ENCODE measurements at places on chromosomes 1 and 21. TPM values are rescaled to one million over a fixed set of nuclear protein-coding genes. Genes with fewer than 3 reads are reported as not detected.

Gene RSRP1
- 133 TPM for total RNA-seq

Gene CCDC185
- not detected for total RNA-seq

Gene LCA5L
- total RNA-seq: 0.86 TPM

Gene OR2W3
- total RNA-seq: 0.32 TPM

Gene ADGRL4
- total RNA-seq: 0.07 TPM

DNA sequence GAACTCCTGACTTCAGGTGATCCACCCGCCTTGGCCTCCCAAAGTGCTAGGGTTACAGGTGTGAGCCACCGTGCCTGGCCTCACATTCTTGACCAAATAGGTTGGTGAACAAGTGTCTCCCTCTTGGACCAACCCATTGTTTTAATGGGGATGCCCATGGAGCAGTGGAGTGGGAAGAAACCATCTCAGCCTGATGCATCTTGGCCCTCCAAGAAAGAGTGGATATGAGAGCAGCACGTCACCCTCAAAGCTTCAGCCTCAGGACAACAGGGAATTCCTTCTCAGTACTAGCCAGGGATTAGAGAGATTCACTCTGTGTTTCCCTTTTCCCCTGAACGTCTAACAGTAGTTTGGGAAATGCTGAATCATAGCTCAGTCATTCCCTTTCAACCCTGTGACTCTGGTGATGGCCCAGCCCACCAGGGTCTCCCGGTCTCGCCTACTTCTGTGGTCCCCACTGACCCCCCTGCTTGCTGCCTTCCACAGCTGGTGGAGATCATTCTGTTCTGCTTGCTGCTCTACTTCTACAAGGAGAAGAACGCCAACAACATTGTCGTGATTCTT is 37.4 kb downstream of the NIPAL3 start:
- H3K4me3 ChIP-seq: no peak overlapping the region
- peaks cover 21% of the 10 kb centered on the region for H3K36me3 ChIP-seq
- no peak overlapping the region for H3K27ac ChIP-seq
- peaks cover 31% of the 10 kb centered on the region for H3K4me1 ChIP-seq
- no peak for DNase-seq

GRCh38 chr1:18283601-18284385 is 176.2 kb downstream of the IGSF21 start:
- DNase-seq: no peak
- H3K4me3 ChIP-seq: no peak overlapping the region
- no peaks in the 10 kb centered on the region for H3K4me1 ChIP-seq
- no peak overlapping the region for H3K27ac ChIP-seq
- H3K36me3 ChIP-seq: no peaks in the 10 kb centered on the region
- peaks cover 66% of the 10 kb centered on the region for H3K27me3 ChIP-seq

DNA sequence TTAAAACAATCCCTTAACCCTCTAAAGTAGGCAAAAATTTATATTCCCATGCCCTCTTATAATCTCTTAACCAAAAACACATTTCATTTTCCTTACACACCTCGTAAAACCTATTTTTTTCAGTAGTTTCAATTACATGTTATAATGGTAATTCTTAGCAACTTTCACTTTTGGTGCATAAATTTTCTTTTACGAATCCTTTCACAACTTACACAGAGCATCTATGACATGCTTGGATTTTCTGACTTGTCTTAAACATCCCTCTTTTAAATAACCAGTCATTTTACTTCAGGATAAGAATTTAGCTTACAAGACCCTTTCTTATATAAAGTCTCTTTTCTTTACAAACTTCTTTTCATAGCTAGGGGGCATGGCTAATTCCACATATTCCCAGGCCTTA is 8.9 kb upstream of the MRPL55 start:
- no peaks in the 10 kb centered on the region for H3K4me1 ChIP-seq
- no peak overlapping the region for H3K27ac ChIP-seq
- no peak for DNase-seq
- H3K4me3 ChIP-seq: no peak overlapping the region
- H3K27me3 ChIP-seq: peaks cover 6% of the 10 kb centered on the region

DNA sequence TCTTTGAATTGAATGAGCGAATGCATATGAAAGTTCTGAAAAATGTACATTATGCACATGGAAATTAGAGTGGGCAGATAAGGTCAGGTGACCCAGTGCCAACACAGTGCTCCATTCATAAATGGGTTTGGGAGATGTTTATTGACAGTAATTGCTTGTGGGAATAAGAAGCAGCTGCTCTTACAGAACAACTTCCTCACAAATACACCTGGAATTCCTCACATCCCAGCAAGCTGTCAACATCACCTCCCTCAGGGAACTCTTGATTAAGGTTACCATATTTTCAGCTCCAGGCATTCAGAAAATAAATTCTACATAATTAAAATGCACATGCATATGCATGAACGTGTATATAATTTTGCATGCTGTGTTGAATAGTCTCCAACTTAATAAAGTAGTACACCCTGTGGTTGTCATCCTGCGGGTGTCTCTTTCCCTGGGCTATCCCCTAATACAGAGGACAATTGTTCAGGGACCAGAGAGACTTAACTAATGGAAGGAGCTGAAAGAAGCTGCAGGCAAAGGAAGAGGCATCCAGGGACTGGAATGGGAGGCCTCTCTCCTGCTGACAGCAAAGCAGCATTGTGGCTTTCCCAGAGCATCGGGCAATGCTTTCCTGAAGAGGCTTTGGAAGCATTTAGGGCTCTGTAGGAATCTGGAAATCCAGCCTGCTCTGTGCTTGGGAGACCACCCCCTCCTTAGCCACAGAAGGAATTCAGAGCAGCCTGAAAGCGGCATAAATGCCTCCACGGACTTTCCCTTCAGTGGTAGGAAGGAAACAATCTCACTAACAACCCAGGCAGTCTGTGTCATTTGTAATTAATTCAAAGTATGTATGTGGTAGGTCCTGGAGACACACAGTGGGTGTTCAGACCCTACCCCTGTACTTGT is 55.2 kb upstream of the GNG12 start:
- H3K4me3 ChIP-seq: no peak overlapping the region
- H3K27me3 ChIP-seq: no peaks in the 10 kb centered on the region
- H3K27ac ChIP-seq: peak overlapping the region; percentile 36

- no peak overlapping the region for H3K27ac ChIP-seq
- DNase-seq: no peak
- peaks cover 30% of the 10 kb centered on the region for H3K4me1 ChIP-seq
- no peaks in the 10 kb centered on the region for H3K36me3 ChIP-seq
- no peaks in the 10 kb centered on the region for H3K27me3 ChIP-seq
Observed at GRCh38 chr1:157403203-157403602, 149.1 kb downstream of the FCRL5 start.

GRCh38 chr1:220880726-220881506 is 1.7 kb downstream of the HLX start:
- H3K4me1 ChIP-seq: peaks cover 24% of the 10 kb centered on the region
- no peaks in the 10 kb centered on the region for H3K36me3 ChIP-seq
- peak overlapping the region; percentile 64 for H3K4me3 ChIP-seq
- no peak overlapping the region for H3K27ac ChIP-seq
- DNase-seq: no peak

DNA sequence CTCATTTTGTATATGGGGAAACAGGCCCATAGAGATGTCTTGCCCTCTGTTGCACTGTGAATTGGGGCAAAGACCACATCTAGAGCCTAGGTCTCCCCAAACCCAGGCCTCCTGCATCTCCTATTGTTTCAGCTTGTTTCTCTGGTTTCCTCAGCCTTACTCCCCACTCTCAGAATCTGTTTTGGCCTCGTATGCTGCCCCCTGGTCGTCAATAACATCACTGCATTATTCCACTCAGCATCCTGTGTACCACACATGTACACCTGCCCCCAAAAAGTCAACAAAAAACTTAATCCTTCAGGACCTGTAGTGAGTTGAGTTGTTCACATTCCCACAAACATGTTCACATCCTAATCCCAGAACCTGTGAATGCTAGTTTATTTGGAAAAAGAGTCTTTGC is 184.8 kb downstream of the BRINP2 start:
- H3K27me3 ChIP-seq: peaks cover 14% of the 10 kb centered on the region
- DNase-seq: no peak
- no peaks in the 10 kb centered on the region for H3K4me1 ChIP-seq
- no peak overlapping the region for H3K27ac ChIP-seq
- H3K4me3 ChIP-seq: no peak overlapping the region

GRCh38 chr1:87077959-87078639 is 163.7 kb downstream of the HS2ST1 start:
- no peaks in the 10 kb centered on the region for H3K27me3 ChIP-seq
- H3K36me3 ChIP-seq: no peaks in the 10 kb centered on the region
- no peak overlapping the region for H3K4me3 ChIP-seq
- H3K4me1 ChIP-seq: peaks cover 37% of the 10 kb centered on the region
- peak overlapping the region; percentile 71 for H3K27ac ChIP-seq

- H3K4me3 ChIP-seq: no peak overlapping the region
- H3K27me3 ChIP-seq: peaks cover 17% of the 10 kb centered on the region
- DNase-seq: no peak
- no peaks in the 10 kb centered on the region for H3K36me3 ChIP-seq
Observed at GRCh38 chr1:69438056-69438795, 129.5 kb upstream of the LRRC7 start.

- peaks cover 6% of the 10 kb centered on the region for H3K36me3 ChIP-seq
- H3K27me3 ChIP-seq: no peaks in the 10 kb centered on the region
- DNase-seq: no peak
- H3K4me1 ChIP-seq: peaks cover 68% of the 10 kb centered on the region
- peak overlapping the region; percentile 97 for H3K27ac ChIP-seq
- H3K4me3 ChIP-seq: no peak overlapping the region
Observed at GRCh38 chr1:26721669-26722355, 26.0 kb downstream of the ARID1A start.

GRCh38 chr1:171174560-171175294 is 10.4 kb upstream of the FMO2 start:
- DNase-seq: no peak
- H3K4me1 ChIP-seq: no peaks in the 10 kb centered on the region
- H3K27me3 ChIP-seq: peaks cover 6% of the 10 kb centered on the region
- H3K36me3 ChIP-seq: no peaks in the 10 kb centered on the region
- H3K27ac ChIP-seq: no peak overlapping the region
- no peak overlapping the region for H3K4me3 ChIP-seq

Measured in mesothelial cell of epicardium (in vitro differentiated cells).